MCF 10A (cell line): ENCODE measurements at places on chromosomes 2 and 18.

DNA sequence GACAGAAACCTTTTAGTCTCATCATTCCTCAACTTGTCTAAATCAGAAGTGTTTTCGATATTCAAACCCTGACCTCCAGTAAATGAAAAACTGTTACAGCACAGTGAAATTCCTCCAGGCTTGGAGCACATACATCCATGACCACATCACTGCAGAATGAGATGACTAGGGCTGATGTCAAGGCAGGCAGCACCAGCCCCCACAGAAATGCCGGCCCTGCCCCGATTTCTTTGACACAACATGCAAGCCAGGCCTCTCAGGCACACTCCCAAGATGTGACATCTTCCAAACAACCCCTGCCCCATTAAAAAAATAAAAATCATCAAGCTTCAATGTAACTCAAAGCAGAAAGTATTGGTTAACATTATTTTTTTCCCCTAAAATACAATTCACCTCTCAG, 103.3 kb downstream of the CTAGE1 start:
- no peak for DNase-seq

DNA sequence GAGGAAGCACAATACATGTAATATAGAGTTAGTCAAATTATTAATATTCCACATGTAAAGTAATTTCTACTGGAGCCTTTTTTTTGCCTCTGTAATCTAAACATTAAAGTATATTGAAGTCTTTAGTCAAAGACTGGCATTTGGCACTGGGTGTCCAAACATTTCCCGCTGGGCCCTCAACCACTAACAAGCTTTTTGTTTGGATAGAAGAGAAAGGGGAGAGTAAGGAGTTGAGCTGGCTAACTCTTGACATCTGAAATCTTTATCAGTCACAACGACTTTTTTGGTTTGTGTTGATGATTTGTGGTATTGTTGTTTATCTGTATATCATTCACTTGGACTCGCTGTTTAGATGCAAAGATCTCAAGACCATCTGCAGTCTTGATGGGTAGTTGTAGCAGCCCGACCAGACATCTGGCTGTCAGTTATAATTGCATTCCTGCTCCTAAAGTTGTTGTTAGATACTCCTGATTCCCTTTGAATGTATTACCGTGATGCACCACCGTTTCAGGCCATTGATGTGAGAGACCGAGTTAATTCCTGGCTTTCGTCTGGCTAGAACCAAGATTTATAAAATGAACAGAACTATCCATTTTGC, 379.6 kb downstream of the MTX2 start:
- no peak for DNase-seq

GRCh38 chr2:199602271-199602895, 144.6 kb upstream of the SATB2 start:
- peak; percentile 26 for DNase-seq

GRCh38 chr2:100891906-100892642, 72.1 kb downstream of the NPAS2 start:
- no peak for DNase-seq

GRCh38 chr18:79632765-79633164, 46.8 kb upstream of the CTDP1 start:
- no peak for DNase-seq

GRCh38 chr2:1758774-1759610, 14.7 kb upstream of the PXDN start:
- DNase-seq = no peak

- DNase-seq = no peak
Observed at GRCh38 chr18:24402209-24402785, 4.7 kb upstream of the OSBPL1A start.

GRCh38 chr2:215930505-215931253, 82.7 kb downstream of the MREG start:
- peak; percentile 9 for DNase-seq

GRCh38 chr18:64713284-64713683, 564.4 kb upstream of the LINC00305 start:
- no peak for DNase-seq

GRCh38 chr2:136291871-136292270, 173.9 kb upstream of the CXCR4 start:
- DNase-seq = no peak

DNA sequence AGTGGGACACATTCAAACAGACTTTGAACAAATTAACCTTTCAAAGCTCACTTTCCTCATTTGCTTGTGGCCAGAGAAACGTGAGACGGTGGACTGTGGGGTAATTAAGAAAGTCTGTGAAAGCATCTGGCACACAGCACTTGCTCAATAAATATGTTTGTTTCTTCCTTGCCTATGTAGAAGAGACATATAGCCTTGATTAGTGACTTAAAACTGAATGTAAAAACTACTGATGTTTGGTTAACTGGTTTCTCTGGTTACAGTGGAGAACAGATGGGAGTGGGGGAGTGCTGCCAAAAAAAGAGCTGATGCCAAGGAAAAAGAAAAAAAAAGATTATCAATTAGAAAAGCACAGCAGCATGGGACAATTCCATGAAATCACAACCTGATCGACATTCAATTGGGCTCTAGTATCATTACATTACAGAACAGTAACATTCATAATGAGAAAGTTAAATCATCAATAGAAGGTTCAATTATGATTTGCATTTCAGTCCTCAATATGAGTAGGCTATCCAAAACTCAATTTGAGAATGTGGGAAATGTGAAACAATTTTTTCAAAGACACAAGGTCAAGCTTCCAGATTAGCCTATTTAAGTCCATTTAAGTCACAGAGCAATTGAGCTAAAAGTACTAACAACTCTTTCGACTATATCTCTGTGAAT, 14.7 kb downstream of the CUL3 start:
- no peak for DNase-seq
